ENCODE measurements at places on chromosomes 12 and 14.

GRCh38 chr14:28966416-28967233 is 200.0 kb downstream of the FOXG1 start:
- DNase-seq = no peak

- no peak for DNase-seq
Observed at GRCh38 chr14:64691376-64691775, 12.8 kb upstream of the PLEKHG3 start.

DNA sequence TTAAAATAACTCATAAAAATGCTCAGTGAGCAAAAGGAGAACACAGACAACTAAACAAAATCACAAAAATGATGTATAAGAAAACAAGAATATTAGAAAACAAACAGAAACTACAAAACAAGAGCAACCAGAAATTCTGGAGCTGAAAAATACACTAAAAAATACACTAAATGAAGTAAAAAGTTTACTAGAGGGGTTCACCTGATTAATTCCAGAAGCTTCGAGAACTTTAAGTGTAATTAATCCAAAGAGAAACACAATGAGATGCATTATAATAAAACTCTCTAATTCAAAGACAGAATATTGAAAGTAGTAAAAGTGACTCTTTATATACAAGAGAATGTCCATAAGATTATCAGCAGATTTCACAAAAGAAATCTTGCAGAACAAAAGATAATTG is 558.4 kb downstream of the CCER1 start:
- no peak for DNase-seq

GRCh38 chr14:71471634-71472355 is 460.4 kb upstream of the RGS6 start:
- DNase-seq = no peak

- DNase-seq = no peak
Observed at GRCh38 chr12:116263844-116264243, 13.6 kb downstream of the MED13L start.

GRCh38 chr12:89225808-89226411 is 126.4 kb downstream of the DUSP6 start:
- no peak for DNase-seq

DNA sequence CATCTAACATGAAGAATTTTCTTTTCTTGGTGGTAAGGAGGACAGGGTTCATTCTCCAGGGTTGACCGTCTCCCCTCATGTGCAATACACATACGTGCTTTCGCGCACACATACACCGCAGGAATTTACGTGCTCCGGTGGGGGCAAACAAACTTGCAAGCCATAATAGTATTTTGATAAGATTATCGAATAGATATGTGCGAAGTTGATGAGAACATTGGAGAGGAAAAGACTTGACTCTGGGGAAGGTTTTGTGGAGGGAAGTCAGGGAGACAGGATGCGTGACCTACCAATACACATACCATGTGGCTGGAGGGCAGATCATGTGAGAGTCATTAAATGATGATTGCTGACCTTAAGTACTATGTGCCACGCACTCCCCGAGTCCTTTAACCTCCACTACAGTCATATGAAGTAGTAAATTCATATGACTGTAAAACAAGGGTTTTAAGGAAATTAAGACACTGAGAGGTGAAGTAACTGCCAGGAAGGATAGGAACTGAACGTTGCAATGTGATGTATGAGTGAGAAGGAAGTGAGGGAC is 921 bp downstream of the RAD51B start:
- DNase-seq = no peak

DNA sequence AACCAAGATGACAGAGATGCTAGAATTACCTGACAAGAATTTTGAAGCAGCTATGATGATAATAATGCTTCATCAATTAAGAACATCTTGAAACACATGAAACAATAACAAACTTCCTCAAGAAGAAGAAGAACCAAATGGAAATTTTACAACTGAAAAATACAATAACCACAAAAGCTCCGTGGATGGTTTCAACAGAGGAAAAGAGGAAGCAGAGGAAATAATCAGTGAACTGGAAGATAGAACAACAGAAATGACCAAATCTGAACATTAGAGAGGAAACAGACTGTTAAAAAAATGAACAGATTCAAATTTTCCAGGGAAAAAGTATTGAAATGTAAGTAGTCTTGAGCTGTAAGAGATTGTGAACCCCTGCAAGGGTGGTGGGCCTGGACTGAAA is 62.8 kb upstream of the SLC35F4 start:
- no peak for DNase-seq

DNA sequence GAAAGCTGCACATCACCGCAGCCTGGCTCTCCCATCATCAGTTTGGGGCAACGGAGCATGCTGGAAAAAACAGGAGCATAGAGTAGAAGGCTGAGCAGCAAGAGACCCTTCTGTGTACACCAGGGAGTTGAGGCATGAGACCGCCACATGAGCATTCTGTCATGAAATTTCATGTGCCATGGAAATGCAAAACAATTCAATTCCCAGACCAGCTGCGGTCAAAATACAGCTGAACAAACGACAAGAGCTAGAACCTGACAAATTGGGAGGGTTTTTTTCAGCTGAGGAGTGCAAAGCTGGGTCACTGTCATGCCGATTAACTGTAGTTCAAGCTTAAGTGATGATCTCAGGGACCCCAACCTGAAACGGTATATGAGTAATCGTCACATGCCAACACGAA is 37.1 kb downstream of the TMEM30B start:
- no peak for DNase-seq

- DNase-seq = no peak
Observed at GRCh38 chr12:119808441-119808840, 68.7 kb downstream of the CIT start.

Measured in stimulated activated CD8-positive, alpha-beta memory T cell treated with anti-CD3 and anti-CD28 coated beads, Interleukin-15, amount 100 ng/mL, for 4 hours (primary cell).